ENCODE measurements at places on chromosomes 16 and 17. TPM values are rescaled to one million over a fixed set of nuclear protein-coding genes. Genes with fewer than 3 reads are reported as not detected.

DNA sequence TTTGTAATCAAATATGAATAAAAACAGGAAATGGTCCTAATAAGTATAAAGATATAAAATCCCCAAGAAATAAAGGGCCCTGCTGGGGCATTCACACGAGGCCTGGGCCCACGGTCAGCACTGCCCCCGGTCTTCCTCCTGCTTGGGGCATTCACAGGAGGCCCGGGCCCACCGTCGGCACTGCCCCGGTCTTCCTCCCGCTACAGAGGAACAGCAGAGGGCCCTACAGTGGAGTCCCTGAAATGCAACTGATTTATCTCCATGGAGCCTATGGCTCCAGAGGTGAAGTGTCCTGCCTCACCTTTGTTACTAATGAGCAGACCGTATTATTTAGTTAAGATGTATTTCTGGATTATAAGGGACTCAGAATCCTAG, 46.5 kb downstream of the MAP1LC3B start:
- peaks cover 9% of the 10 kb centered on the region for H3K36me3 ChIP-seq
- H3K27me3 ChIP-seq: no peaks in the 10 kb centered on the region
- H3K27ac ChIP-seq: no peak overlapping the region
- DNase-seq: no peak
- H3K4me1 ChIP-seq: peaks cover 26% of the 10 kb centered on the region

DNA sequence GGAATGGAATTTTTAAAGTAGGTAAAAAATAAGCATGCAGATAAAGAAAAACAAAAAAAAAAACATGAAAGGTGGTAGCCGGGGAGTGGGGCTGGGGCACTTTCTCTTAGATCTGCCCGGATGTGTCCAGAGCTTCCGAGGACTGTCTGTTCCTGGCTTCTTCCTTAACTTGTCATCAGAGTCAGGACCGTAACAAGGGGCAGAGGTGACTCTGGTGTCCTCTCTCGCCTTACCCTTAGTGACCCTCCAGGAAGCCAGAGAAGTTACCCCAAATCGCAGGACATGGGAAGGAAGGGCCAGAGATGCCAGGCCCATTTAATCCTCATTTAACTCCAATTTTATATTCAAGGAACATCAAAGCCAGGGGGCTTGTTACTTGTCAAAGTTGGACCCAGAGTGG, 115.5 kb downstream of the ABCC6 start:
- DNase-seq: no peak
- H3K27me3 ChIP-seq: no peaks in the 10 kb centered on the region

DNA sequence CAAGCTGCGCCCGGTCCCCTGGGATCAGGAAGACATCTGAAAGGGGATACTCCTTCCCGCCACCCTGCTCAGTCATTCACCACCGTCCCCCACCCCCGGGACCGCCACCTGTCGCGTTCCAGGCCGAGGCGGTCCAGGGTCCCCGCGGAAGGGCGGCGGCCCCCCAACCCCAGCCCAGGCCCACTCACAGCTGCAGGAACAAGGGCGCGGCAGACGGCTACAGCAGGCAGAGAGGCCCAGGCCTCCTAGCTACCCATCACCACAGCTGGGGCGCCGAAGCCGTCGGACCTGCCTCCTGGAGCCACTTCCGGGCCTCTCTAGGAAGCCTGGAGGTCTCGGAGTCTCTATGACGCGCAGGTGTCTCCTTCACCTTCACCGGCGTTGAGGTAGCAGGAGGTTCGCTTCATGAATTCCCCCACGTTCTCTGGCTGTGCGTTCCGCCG, at the start of gene SDR42E1:
SDR42E1 (minus strand) TSS at position 272 of the 443 bp plus-strand sequence. CDS start 10,612 bp downstream, outside the sequence.
- peak within 1 kb of the TSS; percentile 32 for H3K27ac ChIP-seq
- no peaks in the 10 kb centered on the region for H3K27me3 ChIP-seq
- peak; percentile 81 for DNase-seq
- no peaks in the 10 kb centered on the region for H3K4me1 ChIP-seq
- H3K4me3 ChIP-seq: peak within 1 kb of the TSS; percentile 61
- no peaks in the 10 kb centered on the region for H3K36me3 ChIP-seq

GRCh38 chr17:63837480-63837879, 5.0 kb downstream of the SMARCD2 start:
- H3K4me3 ChIP-seq: no peak overlapping the region
- no peaks in the 10 kb centered on the region for H3K27me3 ChIP-seq
- no peak for DNase-seq
- peaks cover 54% of the 10 kb centered on the region for H3K4me1 ChIP-seq
- H3K36me3 ChIP-seq: peaks cover 55% of the 10 kb centered on the region

DNA sequence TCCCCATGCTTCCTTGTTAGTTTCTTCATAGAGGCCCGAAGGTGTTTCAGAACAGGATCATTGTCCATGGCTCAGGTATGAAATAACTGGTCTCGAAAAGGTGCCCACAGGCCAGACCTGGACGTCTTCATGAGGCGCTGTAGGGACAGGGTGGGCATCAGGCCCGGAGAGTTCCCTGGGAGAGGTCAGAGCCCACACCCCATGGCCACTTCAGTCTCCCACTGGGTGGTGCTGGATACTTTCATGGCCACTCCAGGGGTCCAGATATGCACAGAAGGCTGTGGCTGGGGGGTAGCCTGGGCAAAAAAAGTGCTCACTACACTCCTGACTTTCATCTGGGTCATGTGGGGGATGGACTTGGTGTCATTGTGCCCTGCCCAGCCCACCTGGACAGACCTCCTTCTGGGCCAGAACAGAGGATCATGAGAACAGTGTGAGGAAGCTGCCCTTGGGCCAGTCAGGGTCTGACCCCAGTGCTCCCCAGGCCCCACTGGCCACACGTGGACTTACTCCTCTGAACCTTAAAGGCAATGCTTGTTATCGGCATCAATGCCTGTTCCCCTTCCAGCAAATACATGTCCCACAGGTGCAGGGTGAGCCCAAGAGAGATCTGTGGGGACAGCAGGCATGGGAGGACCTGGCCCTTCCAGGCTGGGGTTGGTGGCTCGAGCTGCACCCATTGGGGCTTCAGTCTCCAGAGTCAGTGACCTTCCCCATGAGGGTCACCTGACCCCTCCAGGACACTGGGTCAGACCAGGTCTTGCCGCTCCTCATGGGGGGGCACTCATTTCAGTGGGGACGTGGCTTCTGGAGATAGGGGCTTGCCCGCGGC, 36.9 kb downstream of the LGALS9 start:
- no peaks in the 10 kb centered on the region for H3K27me3 ChIP-seq
- no peak for DNase-seq
- H3K27ac ChIP-seq: no peak overlapping the region
- no peaks in the 10 kb centered on the region for H3K4me1 ChIP-seq
- H3K4me3 ChIP-seq: no peak overlapping the region

GRCh38 chr17:29005936-29006511, at the start of gene SEZ6:
Gene SEZ6 (minus strand): TSS chr17:29006033. CDS start chr17:29005869, 164 bp downstream.
- no peak within 1 kb of the TSS for H3K4me3 ChIP-seq
- DNase-seq: peak; percentile 75
- no peaks in the 10 kb centered on the region for H3K4me1 ChIP-seq
- no peaks in the 10 kb centered on the region for H3K36me3 ChIP-seq

GRCh38 chr16:30137897-30138296, 14.9 kb upstream of the MAPK3 start:
- H3K4me1 ChIP-seq: no peaks in the 10 kb centered on the region
- no peaks in the 10 kb centered on the region for H3K27me3 ChIP-seq
- DNase-seq: no peak
- no peak overlapping the region for H3K27ac ChIP-seq
- no peak overlapping the region for H3K4me3 ChIP-seq

GRCh38 chr16:11403534-11403795, 58.2 kb downstream of the RMI2 start:
- no peak overlapping the region for H3K27ac ChIP-seq
- H3K36me3 ChIP-seq: no peaks in the 10 kb centered on the region
- no peak for DNase-seq
- H3K27me3 ChIP-seq: no peaks in the 10 kb centered on the region

EFNB3 gene
- total RNA-seq: 1.6 TPM

DNA sequence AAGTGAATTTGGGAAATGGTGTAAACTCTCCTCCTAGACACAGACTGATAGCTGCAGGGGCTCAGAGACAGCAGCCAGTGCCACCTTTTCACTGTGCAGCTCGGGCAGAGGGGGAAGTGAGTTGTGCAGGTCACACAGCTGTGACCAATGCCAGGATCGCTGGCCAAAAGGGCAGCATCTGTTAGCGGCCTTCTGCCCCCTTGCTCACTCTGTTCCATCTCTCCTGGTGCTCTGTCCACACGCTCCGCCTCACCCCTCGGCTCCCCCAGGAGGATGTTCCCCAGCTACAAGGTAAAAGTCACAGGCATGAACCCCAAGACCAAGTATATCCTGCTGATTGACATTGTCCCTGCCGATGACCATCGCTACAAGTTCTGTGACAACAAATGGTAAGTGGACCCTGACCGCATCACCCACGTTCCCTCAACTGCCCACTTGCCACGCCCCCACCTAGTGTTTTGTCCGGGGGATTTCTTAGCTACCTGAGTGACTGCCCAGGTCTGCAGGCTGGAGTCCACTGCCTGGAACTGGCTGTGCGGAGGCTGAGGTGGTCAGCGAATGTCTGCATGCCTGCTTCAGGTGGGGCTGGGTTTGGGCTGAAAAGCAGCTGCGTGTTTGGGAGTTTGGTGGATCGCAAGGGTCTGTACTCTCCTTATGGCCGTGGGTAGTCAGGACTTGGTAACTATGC, 13.5 kb downstream of the TBX4 start:
- peak; percentile 21 for DNase-seq
- peaks cover 11% of the 10 kb centered on the region for H3K36me3 ChIP-seq
- H3K4me1 ChIP-seq: peaks cover 22% of the 10 kb centered on the region
- peaks cover 30% of the 10 kb centered on the region for H3K27me3 ChIP-seq

DNA sequence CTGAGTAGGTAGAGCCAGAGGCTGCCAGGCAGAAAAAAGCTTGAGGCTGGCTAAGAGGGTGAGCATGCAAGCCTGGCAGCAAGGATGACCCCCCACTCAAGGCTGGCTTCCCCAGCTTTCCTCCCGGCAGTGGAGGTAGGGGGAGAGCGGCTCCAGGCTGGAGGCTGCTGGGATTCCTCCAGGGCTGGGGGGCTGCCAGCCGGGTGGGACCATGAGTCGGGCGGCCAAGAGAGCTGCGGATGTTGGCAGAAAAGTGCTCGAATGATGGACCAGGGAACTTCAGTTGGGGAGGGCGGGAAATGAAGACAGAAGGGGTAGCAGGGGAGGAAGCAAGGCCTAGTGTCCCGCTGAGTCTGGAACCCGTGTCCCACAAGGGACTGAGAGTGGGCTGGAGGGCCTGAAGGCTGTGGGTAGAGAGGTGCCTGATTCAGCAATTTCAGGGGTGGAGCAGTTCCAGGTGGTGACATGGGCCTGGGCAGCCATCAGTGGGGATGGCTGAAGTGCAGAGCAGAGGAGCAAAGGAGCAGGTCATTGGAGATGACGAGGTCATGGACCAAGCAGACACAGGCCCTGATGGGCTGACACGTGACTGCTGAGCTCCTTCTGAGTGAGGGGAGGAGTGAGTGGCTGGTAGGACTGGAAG, 20.3 kb downstream of the HSD11B2 start:
- H3K36me3 ChIP-seq: peaks cover 75% of the 10 kb centered on the region
- H3K27ac ChIP-seq: peak overlapping the region; percentile 25
- H3K4me3 ChIP-seq: no peak overlapping the region
- H3K4me1 ChIP-seq: peaks cover 73% of the 10 kb centered on the region
- no peaks in the 10 kb centered on the region for H3K27me3 ChIP-seq

GRCh38 chr17:42284024-42284369, 4.3 kb upstream of the STAT5A start:
- no peaks in the 10 kb centered on the region for H3K27me3 ChIP-seq
- H3K36me3 ChIP-seq: no peaks in the 10 kb centered on the region
- peaks cover 37% of the 10 kb centered on the region for H3K4me1 ChIP-seq
- H3K27ac ChIP-seq: peak overlapping the region; percentile 49

DNA sequence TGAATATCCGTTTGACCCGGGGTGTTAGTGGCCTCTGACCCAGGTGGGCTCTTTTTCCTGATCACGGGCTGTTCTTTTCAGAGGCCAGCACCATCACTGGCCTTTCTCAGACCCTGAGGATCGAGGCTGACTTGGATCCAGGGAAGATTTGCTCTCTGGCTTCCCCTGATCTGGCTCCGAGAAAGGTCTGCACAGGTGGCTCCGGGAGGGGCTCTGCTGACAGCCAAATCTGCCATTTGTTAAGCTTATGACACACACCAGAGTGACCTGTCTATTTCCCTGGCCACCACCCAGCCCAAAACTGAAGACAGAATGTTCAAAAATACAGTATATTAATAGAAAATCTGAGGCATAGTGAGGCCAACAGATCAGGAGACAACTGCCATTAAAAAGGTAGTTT, 221.8 kb upstream of the TNRC6C start:
- no peaks in the 10 kb centered on the region for H3K27me3 ChIP-seq
- no peaks in the 10 kb centered on the region for H3K36me3 ChIP-seq
- no peak for DNase-seq
- H3K4me1 ChIP-seq: peaks cover 31% of the 10 kb centered on the region
- no peak overlapping the region for H3K4me3 ChIP-seq
- H3K27ac ChIP-seq: no peak overlapping the region

DNA sequence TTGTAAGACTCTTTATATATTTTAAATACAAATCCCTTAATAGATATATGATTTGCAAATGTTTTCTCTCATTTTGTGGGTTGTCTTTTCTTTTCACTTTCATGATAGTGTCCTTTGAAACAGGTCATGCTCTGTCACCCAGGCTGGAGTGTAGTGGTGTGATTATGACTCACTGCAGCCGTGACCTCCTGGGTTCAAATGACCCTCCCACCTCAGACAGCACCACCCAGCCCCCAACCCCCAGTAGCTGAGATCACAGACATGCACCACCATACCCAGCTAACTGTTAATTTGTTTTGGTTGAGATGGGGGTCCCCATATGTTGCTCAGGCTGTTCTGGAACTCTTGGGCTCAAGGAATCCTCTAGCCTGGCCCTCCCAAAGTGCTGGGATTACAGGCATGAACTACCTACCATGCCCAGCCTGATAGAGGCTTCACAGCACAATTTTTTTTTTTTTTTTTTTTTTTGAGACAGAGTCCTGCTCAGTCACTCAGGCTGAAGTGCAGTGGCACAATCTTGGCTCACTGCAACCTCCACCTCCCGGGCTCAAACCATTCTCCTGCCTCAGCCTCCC, 18.5 kb upstream of the TMIGD1 start:
- no peak overlapping the region for H3K4me3 ChIP-seq
- H3K27me3 ChIP-seq: no peaks in the 10 kb centered on the region
- H3K27ac ChIP-seq: no peak overlapping the region
- H3K36me3 ChIP-seq: no peaks in the 10 kb centered on the region

ARL5C gene
- not detected for total RNA-seq

- H3K4me3 ChIP-seq: no peak overlapping the region
- peaks cover 3% of the 10 kb centered on the region for H3K4me1 ChIP-seq
- DNase-seq: no peak
- no peaks in the 10 kb centered on the region for H3K27me3 ChIP-seq
Measured at GRCh38 chr16:81938326-81939163, 72.7 kb downstream of the SDR42E1 start.

GRCh38 chr17:40825599-40825998, 3.2 kb upstream of the KRT10 start:
- H3K4me1 ChIP-seq: no peaks in the 10 kb centered on the region
- no peaks in the 10 kb centered on the region for H3K36me3 ChIP-seq
- H3K27ac ChIP-seq: no peak overlapping the region
- H3K4me3 ChIP-seq: no peak overlapping the region

DNA sequence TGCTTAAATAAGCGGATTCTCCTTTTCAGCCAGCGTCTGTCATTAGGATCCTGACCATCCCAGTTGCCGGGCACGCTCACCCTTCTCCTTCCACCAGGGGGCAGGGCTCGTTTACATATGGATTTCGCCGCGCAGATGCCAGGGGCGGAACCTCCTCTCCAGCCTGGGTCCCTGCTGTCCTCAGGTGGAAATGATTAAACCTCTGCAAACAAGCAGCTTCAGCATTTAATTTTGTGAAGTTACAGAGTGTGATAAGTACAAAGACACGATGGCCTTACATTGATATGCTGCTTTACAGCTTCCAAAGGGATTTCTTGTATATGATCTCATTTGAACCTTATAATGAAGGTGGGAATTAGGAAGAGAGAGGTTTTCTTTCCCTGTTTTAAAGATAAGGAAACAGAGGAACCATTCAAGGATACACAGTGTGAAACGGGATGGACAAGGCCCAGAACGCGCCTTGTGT, 3.9 kb upstream of the KRT28 start:
- H3K4me1 ChIP-seq: no peaks in the 10 kb centered on the region
- H3K27me3 ChIP-seq: peaks cover 35% of the 10 kb centered on the region
- peak; percentile 86 for DNase-seq
- H3K4me3 ChIP-seq: no peak overlapping the region
- H3K27ac ChIP-seq: no peak overlapping the region
- no peaks in the 10 kb centered on the region for H3K36me3 ChIP-seq

Measured in lower lobe of right lung (tissue), 2 donors.